ENCODE measurements at places on chromosomes 16 and 17. TPM values are rescaled to one million over a fixed set of nuclear protein-coding genes. Genes with fewer than 3 reads are reported as not detected.

- DNase-seq: peak; percentile 41
These were observed at the start of gene CHST6 for GRCh38 chr16:75495076-75495674. Gene CHST6, minus strand, starts transcription at chr16:75495441. Its CDS starts 15,613 bp downstream, at chr16:75479828.

- no peak for DNase-seq
These were observed 30.5 kb upstream of the CES5A start for GRCh38 chr16:55905651-55906050.

DNA sequence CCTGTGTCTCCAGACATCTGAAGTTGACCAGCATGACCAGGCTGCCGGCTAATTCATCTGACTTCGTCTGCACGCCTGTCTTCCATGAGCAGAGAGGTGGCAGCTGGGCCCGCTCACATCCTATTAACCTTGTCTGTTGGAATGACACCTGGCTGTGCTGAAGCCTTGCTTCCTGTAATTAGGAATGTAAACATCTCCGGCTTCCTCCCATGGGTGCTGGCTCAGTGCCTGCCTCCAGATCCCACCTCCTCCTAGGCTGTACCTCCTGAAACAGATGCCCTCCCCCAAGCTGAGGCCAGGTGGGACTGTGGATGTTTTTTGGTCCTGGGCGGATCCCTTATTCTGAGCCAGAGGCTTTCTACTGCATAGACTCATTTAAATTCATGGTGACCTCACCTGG lies 296.3 kb downstream of the HS3ST4 start:
- DNase-seq: no peak

DNA sequence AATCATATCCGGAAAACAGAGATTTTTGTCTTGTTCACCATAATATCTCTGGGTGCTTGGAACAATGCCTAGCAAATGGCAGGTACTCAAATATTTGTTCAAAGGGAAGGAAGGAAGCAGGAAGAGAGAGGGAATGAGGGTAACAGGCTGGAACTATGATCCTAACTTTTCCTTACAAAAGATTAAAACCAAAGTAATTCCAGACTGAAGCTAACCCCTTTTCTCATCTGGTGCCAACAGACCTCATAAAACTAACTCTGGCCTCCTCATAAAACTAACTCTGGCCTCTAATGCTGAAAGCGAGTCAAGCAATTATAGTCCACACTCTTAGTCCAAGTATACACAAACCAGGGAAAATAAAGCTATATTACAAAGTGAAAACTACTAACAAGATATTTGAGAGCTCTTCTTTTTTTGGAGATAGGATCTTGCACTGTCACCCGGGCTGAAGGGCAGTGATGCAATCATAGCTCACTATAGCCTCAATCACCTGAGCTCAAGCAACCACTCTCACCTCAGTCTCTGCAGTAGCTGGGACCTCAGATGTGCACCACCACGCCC lies 84.6 kb downstream of the KANSL1 start:
- no peak for DNase-seq

- no peak for DNase-seq
These were observed 36.5 kb downstream of the DHX38 start for GRCh38 chr16:72129976-72130656.

GRCh38 chr17:19520641-19521040 lies 13.0 kb upstream of the SLC47A1 start:
- DNase-seq: no peak

GRCh38 chr17:75457047-75457654 lies 716 bp downstream of the TMEM94 start:
- no peak for DNase-seq

DNA sequence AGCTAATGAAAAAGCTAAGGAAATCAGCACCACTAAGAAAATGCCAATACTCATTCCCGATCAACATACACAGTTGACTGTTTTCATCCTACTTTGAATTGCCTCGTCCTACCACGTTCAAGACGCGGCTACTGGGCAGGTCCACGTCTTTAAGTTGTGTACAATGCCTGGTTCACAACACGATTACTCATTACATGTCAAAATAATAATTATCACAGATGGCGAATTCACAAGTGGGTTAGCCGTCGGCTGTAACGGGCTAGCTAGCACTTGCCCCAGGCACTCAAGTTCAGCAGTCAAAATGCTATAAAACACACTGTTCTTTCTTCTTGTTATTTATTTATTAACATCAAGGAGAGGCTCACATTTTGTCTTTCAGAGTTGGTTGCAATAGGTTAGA lies 124.2 kb downstream of the ZFHX3 start:
- no peak for DNase-seq

CYBA gene
- 42.6 TPM for total RNA-seq

ERCC4 gene
- 8.2 TPM for total RNA-seq

GRCh38 chr17:40333781-40334448 lies 24.9 kb downstream of the RARA start:
- no peak for DNase-seq

DNA sequence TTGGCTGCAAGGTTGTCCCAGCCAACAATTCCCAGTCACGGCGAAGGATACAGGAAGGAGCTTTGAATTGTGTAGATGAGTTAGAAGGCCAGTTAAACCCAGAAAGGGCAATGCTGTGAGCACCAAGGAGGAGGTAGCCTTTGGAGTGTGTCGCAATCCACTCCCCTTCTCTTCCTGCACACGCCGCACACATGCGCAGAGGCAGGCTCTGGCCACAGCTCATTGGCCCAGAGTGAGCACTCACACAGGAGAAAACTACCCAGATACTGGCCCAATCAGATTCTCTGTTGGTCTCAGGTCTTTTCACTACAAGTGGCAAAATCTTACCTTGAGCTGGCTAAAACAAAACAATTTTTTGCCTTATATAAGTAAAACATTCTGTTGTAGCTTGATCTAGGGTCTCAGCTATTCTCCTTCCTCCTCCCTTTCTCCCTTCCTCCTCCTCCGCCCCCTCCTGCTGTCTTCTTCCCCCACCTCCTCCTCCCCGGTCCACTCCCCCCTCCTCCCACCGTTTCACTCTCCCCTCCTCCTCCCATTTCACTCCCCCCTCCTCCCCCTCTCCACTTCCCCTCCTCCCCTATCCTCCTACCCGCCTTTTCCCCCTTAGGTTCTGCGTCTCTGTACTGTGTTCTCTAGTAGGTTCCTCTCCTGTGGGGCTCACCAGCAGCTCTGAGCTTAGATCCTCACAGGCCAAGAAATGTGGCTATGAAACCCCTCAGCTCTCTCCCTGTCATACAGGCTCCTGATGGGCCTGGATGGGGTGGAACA lies 344.9 kb downstream of the CPPED1 start:
- peak; percentile 25 for DNase-seq

OTOP2 gene
- not detected for total RNA-seq

GRCh38 chr16:84982434-84982833 lies 28.9 kb downstream of the ZDHHC7 start:
- no peak for DNase-seq

- DNase-seq: no peak
These were observed 19.9 kb upstream of the OSGIN1 start for GRCh38 chr16:83932955-83933673.

RGS11 gene
- 16.4 TPM for total RNA-seq

MMP28 gene
- 3.0 TPM for total RNA-seq

GRCh38 chr17:77798481-77798880 lies 160.0 kb upstream of the TNRC6C start:
- DNase-seq: no peak

- DNase-seq: no peak
These were observed 39.3 kb upstream of the GNG13 start for GRCh38 chr16:839643-840408.

DNA sequence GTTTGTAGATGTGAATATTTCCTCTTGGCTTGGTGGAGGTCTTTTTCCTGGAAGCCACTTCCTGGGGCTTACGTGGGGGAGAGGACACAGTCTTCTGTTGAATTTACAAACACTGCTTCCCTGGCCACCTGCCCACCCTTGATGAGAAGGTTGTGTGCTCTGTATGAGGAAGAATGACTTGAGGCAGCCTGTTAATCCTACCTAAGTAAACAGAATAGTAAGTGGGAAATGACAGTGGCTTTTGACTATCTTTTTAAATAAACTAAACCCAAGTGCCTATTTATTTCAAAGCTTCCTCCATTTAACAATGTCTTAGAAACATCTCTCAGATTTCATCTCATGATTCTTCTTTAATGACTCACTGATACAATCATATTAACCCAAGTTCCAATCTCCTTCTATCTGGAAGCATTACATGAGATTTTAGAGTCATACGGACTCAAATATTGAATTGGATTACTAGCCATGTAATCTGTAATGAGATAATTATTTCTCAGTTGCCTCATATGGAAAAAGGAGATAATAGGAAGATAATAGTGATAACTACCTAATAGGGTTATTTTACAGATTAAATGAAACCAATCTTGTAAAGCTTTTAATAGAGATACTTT lies 96.6 kb upstream of the SMIM36 start:
- DNase-seq: peak; percentile 60

TBC1D3K gene
- total RNA-seq: not detected

EPX gene
- total RNA-seq: not detected

- peak; percentile 54 for DNase-seq
These were observed 49.5 kb upstream of the MTSS2 start for GRCh38 chr16:70735141-70735979.

SPATA33 gene
- total RNA-seq: 3.6 TPM

GRCh38 chr16:11035096-11035495 lies 90.7 kb downstream of the CLEC16A start:
- no peak for DNase-seq

GRCh38 chr17:35708951-35709350 lies 22.5 kb upstream of the RASL10B start:
- no peak for DNase-seq

PFN1 gene
- total RNA-seq: 182 TPM

- no peak for DNase-seq
These were observed 42.4 kb downstream of the CEP112 start for GRCh38 chr17:66149562-66149961.

DNA sequence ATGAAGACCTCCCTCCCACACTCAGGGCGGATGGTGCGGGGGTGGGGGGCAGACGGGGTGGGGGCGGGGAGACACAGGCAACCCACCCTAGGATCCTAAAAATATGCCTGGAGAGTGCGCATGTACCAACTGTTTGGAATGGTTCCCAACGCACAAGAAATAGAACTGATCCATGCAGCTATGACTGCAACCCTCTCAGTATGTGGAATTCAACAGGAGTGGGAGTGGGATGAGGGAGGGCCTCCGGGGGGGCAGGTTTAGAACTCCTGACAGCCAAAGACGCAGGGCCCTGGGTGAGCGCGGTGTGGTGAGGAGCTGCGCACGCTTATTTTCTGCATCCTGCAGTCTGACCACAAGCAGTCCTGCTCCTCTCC lies 1.1 kb upstream of the P2RX5 start:
- DNase-seq: no peak

PRSS53 gene
- 1.2 TPM for total RNA-seq

- no peak for DNase-seq
These were observed 301.9 kb upstream of the KCNJ16 start for GRCh38 chr17:69773081-69773480.

DHRS7C gene
- total RNA-seq: 3.1 TPM

- no peak for DNase-seq
These were observed 99.0 kb downstream of the OR1D5 start for GRCh38 chr17:2964370-2964769.

DNA sequence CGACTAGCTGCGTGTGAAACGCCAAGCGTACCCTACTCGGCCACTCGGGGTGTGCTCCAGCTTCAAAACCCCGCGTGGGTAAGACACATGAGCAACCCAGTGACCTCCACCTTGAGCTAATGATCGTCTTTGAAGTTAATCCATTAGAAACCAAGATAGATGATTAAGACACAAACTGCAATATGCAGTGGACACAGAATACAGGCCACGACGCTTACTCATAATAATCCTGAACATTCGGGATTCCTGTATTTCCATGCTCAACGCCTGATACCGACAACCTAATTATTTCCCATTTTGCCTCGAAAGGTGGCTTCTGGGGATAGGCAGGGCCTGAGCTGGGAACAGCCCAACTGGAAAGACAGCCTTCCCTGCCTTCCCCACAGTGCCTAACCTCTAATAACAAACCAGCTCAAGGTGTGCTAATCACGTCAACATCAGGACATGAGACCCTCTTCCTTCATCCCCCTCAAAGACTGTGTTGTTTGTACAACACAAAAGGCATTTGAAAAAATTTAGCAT lies 504 bp upstream of the COPRS start:
- DNase-seq: no peak

KCTD19 gene
- not detected for total RNA-seq

DNA sequence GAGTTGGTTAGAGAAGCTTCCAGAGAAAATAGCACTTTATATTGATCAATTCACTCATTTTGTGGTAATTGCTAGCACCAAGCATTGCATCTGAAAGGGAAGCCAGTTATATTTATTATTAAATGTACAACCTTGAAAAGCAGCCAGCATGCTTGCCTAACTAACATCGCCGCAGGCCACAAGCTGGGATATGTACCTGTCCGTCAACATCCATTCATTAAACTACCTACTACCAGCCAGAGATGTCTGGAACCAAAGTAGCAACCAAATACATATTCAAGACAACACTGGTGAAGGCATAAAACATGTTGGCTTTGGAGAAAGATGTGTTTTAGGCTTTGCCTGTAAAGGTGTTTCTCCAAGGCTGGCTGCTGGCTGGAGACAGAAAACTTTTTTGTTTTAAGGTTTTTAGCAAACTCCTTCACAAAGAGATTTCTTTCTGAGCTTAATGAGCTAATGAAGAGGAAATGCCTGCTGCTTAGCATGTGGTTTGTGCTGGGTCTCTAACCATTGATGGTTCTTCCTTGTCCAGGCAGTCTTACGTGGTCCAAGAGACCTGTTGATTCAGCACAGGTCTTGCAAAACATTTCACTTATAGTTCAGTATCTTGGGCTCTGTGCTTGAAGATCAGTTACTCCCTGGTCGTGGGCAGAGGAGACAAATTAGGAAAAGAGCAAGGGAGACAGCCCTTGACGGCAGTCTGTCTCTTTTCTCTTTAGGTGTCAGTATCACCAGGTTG lies 3.1 kb downstream of the ITPRIPL2 start:
- no peak for DNase-seq

INCA1 gene
- total RNA-seq: 3.1 TPM

KIFC3 gene
- total RNA-seq: 63.5 TPM

DNA sequence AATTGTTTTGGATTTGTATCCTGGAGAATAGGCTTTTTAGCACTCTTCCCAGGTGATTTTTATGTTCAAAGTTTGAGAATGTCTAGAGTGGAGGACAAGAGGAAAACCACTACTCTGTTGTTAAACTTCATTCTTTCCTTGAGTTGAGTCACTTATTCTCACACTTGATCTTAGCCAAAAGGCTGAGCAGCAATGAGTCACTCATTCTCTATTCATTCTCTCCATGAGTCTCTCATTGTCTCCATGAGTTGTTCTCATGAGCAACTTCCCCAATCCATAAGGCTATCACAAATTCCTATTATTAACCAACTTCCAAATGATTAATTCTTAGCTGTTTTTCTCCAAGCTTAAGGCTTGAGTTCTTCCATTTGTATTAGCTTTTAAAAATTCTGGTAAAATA lies 1393.3 kb downstream of the CDH8 start:
- no peak for DNase-seq

MC1R gene
- total RNA-seq: 1.2 TPM

- no peak for DNase-seq
These were observed at the start of gene PRAC2 for GRCh38 chr17:48722915-48723422. Gene PRAC2, plus strand, starts transcription at chr17:48723185. Its CDS starts 1,226 bp downstream, at chr17:48724411.

GRCh38 chr16:66575060-66575459 lies 4.2 kb upstream of the CMTM2 start:
- DNase-seq: no peak
